Hippocampal formation (tissue), 2 donors: ENCODE measurements at places on chromosomes 12 and 14.
A peak's percentile ranks its signal among the peaks of the same experiment; 100 is the strongest.

GRCh38 chr12:57049890-57050289, at the start of gene MYO1A:
MYO1A (minus strand) TSS chr12:57050129; CDS start chr12:57048323, 1,806 bp downstream.
- no peak for DNase-seq

DNA sequence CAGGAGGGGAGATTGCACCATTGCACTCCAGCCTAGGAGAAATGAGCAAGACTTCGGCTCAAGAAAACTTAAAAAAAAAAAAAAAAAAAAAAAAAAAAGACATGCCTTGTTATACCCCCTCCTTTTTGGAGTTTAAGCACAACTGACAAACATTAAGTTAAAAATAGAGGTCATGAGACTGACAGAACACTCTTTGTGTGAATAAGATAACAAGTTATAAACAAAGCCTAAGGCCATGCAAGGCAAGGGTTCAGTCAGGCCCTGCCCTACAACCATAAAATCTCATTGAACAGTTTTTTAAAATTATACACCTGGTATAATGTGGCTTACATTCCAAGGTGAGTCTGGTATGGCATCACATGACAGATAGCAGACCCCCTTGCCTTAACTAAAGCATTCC, 39.3 kb downstream of the TSPAN19 start:
- DNase-seq: no peak

GRCh38 chr12:49503674-49504180, 35.1 kb upstream of the KCNH3 start:
- no peak for DNase-seq

- peak; percentile 54 for DNase-seq
Measured at GRCh38 chr12:57549909-57550640, at the start of gene KIF5A. KIF5A (plus strand) TSS chr12:57550044; CDS start chr12:57550272, 228 bp downstream.

DNA sequence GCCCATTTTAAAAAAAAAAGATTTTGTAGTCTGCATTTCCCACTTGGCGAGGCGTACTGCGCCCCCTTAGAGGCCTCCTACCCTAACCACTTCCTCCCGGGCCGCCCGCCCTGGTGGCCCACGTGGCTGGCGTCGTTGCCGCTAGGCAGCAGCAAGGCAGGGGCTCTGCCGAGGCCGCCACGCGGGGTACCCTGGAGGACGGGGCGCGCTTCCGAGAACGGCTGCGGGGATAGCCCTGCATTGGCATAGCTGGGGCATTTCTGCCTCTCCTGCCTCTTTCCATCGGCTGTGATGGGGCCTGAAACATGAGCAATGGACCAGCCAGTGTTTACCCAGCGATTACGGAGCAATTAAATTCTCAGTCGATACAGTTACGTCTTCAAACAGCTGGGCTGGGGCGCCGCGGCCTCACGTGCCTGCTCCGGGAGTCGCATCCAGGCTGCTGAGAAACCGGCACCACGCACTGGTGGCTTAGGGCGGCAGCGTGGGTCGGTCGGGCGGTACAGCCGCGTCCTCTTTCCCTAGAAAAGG, 38.0 kb downstream of the IQSEC3 start:
- DNase-seq: no peak

- no peak for DNase-seq
Measured at GRCh38 chr12:109832541-109833306, 474 bp downstream of the TRPV4 start.
